ENCODE measurements at places on chromosomes 1 and 21.

- DNase-seq, result no peak
Measured at GRCh38 chr1:174191349-174191862, 32.1 kb downstream of the RABGAP1L start.

DNA sequence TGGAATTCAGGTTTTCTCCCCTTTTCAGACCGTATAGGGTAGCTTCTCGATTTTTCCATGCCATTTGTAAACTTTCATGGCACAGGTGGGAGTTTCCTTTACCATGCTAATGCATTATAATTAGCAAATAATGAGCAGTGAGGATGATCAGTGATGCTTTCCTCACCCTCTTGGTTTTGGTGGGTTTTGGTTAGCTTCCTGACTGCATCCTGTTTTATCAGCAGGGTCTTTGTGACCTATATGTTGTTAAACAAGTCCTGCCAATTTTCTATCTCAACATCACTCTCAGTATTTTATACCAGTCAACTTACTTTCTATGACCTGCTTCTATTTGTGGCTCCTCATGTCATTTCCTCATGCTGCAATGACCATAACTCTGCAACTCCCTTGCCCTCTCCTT lies 1345.1 kb downstream of the NCAM2 start:
- DNase-seq, result no peak

DNA sequence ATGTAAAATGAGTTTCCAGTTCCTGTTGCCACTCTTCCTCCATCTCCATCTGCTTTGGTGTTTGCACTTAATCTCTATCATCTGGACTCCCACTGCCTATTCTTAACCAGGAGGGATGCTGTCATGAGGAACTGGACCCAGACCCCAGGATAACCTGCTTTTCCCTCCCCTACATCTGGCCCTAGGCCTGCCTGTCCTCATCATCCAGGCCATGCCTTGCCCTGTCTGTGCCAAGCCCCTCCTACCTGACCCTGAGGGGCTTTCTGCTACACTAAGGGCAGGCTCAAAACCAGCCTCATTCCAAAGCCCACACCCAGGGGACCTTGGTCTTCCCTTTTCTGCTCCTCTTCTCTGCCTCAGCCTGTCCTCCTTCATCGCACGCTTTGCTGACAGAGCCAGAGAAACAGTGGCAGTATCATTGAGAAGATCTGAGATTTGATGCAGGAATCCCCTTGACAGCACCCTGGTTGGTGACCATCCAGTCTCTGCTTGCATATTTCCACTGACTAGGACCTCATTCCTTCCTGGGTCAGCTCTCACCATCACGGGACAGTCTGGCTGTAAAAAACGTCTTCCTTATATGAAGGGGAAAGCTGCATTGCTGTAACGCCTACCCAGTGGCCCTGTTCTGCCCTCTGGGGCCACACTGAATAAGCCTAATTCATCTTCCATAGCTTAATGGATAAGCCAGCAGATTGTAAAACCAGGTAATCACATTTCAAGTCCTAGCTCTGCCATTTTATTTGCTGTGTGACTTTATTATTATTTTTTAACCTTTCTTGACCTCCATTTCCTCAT lies 38.8 kb downstream of the PLXNA2 start:
- DNase-seq, result no peak

DNA sequence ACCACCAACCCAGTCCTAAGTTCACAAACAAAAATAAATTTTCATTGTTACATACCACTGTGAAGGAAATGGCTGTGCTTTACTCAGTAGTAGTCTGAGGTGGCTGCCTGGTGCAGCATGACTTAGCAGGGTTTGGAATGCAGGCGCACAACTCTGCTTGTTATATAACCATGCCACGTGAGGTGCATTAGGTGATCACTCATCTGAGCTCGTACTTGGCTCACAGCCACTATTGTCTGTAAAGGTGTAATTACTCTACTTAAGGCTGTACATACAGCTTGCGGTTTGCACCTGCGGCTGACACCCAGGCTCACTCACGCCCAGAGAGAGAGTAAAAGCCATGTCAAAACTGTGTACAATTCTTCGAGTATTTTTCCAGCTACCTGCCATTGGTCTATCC lies 599.4 kb downstream of the LTN1 start:
- peak; percentile 93 for DNase-seq

DNA sequence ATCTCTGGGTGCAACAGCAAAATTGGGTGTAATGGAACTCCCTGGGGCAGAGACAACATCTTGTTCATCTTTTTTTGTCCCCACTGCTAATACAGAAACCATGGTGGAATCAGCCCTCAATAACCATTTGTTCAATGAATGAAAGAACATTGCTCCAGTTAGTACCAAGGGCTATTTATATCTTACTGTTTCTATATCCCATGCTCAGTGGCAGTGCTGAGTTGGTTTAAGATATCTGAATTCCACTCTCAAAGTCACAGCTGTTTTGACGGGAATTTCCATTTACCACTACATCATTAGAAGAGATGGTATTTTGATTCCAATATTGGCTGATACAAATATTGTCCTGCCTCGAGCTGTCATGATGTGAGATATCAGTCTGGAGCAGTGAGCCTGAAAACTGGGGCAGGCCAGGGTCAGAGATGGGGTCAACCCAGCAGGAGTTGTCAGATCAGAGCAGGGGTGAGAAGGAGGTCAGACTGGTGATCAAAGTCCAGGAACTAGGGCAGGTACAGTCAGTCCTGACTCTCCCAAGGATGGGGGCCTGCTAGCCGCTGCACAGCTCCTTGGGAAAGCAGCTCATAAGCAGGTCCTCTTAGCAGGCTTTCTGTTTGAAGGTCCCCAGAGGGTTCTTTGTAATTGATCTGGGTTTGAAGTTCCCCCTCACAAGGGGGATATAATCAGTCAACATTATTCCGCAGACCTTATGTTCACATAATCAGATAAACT lies 5.8 kb upstream of the PHC2 start:
- no peak for DNase-seq

- DNase-seq, result no peak
Measured at GRCh38 chr1:153619171-153619570, 3.0 kb upstream of the S100A14 start.

DNA sequence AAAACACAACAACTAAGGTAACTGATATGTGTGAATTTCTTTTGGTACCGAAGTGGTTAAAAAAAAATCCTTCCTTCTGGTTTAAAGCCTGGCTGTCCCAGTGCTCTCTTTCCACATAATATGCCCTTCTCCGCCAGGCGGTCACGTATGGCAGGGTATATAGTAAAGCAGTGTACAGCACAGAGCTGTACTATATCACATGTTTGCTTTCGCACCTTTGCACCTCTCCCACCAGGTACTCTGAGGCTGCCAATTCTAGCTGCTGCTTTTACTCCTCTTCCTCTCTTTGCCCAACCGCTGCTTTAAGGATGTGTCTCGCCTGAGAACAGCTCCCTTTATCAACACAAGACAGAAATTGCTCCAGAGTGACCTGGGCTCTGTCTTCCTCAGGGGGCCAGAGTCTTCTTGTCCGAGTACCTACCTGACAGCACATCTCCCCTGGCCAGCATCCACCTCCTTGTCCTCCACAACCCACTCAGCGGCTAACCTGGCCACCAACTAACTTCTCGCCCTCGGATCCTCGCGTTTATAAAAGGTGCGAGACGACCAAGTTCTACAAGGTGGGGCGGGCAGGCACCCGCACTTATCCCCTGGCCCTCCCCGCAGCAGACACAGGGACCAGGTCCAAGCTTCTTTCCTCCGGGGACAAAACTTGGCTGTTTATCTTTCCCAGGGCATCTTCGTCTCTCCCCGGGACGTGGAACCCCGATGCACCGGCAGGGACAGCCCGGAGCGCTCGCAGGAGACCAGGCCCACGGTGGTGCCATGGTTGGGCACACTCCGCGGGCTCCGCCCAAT lies 1.6 kb downstream of the COLGALT2 start:
- DNase-seq, result no peak

- no peak for DNase-seq
Measured at GRCh38 chr1:19013826-19014548, 57.5 kb upstream of the IFFO2 start.

DNA sequence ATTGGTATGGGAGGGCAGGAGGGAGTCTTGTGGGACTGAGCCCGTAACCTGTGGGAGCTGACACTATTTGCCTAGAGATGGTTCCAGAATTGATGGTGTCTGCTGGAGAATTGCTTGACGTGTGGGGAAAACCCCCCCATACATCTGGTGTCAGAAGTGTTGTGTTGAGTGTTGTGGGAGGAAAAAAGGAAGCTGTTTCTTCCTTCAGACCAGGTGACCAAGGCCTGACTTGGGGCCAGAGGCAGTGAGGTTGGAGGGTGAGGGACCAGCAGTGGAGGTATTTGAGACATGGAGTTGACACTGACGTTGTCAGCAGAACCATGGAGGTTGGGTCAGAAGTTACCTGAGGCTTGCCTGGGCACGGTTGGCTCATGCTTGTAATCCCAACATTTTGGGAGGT lies 8.3 kb downstream of the SHISAL2A start:
- no peak for DNase-seq

- DNase-seq, result no peak
Measured at GRCh38 chr1:101191049-101191448, 45.8 kb upstream of the S1PR1 start.

DNA sequence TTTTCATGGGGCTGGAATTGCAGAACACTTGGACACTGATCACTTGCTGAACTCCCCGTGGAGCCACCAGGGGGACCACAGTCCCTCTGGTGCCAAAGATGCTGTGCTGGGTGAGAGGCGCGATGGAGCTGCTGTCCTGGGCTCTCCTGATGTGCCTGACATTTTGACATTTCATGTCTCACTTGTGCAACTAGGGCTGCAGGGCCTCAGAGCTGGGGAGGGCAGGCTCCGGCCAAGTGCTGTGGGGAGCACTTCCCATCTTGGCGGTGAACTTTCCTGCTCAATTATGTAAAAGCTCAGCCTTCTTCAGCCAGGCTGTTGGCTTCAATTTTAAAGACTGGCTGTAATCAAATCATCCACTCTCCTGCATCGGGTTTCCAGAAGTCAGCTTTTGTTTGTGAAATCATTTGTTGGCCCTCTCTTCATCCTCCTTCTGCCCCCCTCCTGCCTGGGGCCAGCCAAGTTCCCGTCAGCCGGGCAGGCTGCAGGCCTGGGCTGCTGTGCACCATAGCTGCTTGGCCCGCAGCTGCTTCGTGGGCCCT lies 36.8 kb downstream of the KCNAB2 start:
- DNase-seq, result no peak

DNA sequence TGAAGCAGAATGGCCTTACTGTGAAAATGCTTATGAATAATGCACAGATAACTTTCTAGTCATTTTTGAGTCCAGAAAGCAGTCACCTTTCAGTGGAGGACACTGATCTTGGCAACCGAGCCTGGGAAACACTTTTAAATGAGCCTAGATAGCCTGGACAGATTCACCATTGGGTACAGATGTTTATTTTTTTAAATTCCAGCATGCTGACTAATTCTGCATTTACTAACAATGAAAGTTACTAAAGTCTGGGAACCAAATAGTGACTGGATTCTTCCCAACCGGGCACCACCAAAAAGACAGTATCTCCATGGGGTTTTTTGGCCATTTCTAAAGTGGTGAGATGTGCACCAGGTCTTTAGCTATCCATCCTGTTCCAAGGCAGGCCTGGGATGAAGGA lies 3.3 kb upstream of the FMOD start:
- no peak for DNase-seq

DNA sequence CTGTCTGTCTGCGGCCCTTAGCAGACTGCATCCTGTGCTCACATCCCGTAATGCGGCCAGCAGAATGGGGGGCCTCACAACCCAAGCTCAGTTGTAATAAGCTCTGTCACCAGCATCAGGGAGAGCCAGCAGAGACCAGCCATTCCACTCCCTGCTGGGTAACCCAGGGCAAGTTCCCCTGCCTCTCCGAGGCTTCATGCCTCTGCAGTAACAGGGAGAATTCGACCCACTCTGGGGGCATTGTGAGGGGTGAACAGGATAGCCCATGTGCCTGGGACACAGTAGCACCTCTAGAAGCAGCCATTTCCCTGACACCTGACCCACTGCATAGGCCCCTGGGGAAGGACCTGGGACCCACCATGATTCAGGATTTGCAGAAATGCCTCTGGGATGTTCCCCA lies 461.2 kb downstream of the MATN1 start:
- DNase-seq, result no peak

GRCh38 chr21:41290106-41290799 lies 26.3 kb upstream of the FAM3B start:
- DNase-seq, result no peak

GRCh38 chr1:224558904-224559303 lies 57.2 kb upstream of the CNIH3 start:
- no peak for DNase-seq

- DNase-seq, result no peak
Measured at GRCh38 chr1:12158357-12159092, 8.3 kb upstream of the TNFRSF1B start.

DNA sequence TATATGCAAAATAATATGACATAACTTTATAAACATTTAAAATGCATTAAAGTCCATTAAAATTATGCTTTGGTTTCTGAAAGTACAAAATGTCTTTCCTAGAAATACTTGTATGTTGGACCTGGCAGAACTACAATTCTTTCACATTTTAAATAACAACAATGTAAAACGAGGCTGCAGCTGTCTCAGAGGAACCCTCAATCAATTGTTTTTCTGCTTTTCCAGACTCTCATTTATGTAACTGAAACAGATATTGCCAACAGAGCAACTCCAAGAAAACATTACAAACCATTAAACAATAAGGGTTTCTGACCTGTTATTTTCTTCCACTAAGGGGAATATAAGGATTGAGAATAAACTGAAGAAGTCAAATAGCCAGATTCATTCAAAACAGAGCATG lies 1193.4 kb downstream of the NCAM2 start:
- DNase-seq, result no peak

DNA sequence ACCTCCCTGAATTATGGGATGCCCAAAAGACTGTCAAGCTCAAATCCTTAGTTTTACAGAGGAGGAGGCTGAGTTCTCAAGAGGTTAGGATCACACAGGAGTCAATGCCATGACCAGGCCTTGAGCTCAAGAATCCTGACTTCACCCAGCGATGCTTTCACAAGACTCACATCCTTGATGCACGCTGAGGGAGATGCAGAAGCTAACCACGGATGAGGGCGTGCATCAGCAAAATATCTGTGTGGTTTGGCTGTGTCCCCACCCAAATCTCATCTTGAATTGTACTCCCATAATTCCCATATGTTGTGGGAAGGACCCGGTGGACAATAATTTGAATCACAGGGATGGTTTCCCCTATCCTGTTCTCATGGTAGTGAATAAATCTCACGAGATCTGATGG lies 133.2 kb downstream of the KCNJ6 start:
- no peak for DNase-seq

- no peak for DNase-seq
Measured at GRCh38 chr1:177645491-177646190, 324.2 kb downstream of the SEC16B start.

- DNase-seq, result no peak
Measured at GRCh38 chr1:110420874-110421793, 13.6 kb upstream of the LAMTOR5 start.

- DNase-seq, result peak; percentile 22
Measured at GRCh38 chr1:240906477-240906876, 294.5 kb upstream of the GREM2 start.

DNA sequence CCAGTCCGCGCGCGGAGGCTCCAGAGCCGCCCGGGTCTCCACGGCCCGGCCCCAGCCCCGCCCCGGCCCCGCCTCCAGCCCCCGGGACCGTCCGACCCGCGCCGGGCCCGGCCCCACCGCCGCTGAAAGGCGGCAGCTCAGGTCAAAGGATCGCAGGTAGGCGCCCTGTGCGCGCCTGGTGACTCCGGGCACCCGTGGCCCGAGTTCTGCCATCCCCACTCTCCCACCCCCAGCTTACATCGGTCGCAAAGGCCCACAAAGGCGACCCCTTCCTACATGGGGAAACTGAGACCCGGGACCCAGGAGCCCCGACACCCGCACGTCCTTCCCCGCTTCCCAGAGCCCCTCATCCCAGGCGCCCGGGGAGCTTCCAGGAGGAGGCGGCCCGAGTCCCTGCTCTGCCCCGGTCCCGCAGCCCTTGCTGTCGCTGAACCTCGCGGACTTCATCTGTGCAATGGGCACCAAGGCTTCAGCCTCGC lies at the start of gene TMEM200B:
Gene TMEM200B, minus strand, starts transcription at position 17 of the 479 bp plus-strand sequence. CDS start 2,075 bp downstream, outside the sequence.
- no peak for DNase-seq
